ENCODE measurements at places on chromosomes 2 and 18. TPM values are rescaled to one million over a fixed set of nuclear protein-coding genes. Genes with fewer than 3 reads are reported as not detected.

CAD gene
- 34.4 TPM for total RNA-seq

CEP76 gene
- total RNA-seq = 18.0 TPM

CABLES1 gene
- total RNA-seq = 18.5 TPM

MOB1A gene
- 102 TPM for total RNA-seq

PLGLB2 gene
- 4.6 TPM for total RNA-seq

MYO5B gene
- 56.7 TPM for total RNA-seq

IL1RL1 gene
- 4.3 TPM for total RNA-seq

UCN gene
- total RNA-seq = 4.7 TPM

SERPINB5 gene
- 6.3 TPM for total RNA-seq

TACR1 gene
- total RNA-seq = 1.4 TPM

CSRNP3 gene
- total RNA-seq = 81.7 TPM

IFIH1 gene
- 7.0 TPM for total RNA-seq

MROH2A gene
- not detected for total RNA-seq

CNGA3 gene
- total RNA-seq = 9.7 TPM

HOXD13 gene
- total RNA-seq = not detected

FEV gene
- total RNA-seq = not detected

LHCGR gene
- total RNA-seq = 8.3 TPM

LYPD1 gene
- total RNA-seq = 15.8 TPM

CPO gene
- total RNA-seq = not detected

CNTNAP5 gene
- total RNA-seq = 16.3 TPM

PRKD3 gene
- total RNA-seq = 84.2 TPM

SEPTIN10 gene
- total RNA-seq = 83.8 TPM

Measured in camera-type eye (tissue), 1 donor.